Panc1 (cell line): ENCODE measurements at places on chromosomes 4 and X. TPM values are rescaled to one million over a fixed set of nuclear protein-coding genes. Genes with fewer than 3 reads are reported as not detected.

The PF4V1 gene
- 0.51 TPM for total RNA-seq

The PHKA1 gene
- 28.6 TPM for total RNA-seq

The SMIM10L2A gene
- 0.36 TPM for total RNA-seq

The EGFL6 gene
- not detected for total RNA-seq

The GAGE1 gene
- not detected for total RNA-seq

DNA sequence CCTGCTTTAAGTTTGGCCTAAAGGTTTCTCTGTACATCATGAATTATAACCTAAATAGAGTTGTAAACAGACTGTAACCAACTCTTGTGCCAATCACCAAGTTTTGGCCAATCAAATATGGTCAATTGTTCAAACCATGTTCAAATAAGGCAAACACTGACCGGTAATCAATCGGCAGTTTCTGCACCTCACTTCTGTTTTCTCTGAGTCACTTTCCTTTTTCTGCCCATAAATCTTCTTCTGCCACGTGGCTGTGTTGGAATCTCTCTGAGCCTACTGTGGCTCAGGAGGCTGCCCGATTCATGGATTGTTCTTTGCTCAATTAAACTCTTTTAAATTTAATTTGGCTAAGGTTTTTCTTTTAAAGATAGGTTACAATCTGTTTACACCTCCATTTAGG lies 16.5 kb upstream of the ENPP6 start:
- no peak for DNase-seq

DNA sequence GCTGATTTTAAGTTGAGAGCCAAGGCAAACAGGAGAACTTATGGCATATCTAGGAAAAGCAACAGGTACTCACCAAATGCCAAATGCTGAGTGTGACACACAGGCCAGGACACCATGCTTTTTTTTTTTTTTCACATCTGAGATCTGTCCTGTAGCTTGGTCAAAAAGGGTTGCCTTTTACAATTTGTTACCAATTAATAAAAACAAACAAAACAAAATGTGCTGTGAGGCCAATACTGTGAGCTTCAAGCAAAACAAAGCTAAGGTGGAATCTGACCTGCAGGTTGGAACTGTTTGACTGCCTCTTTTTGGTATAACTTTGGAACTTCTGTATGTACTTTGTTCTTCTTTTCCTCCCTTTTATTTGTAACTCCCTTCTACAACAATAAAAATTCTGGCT lies 548.5 kb upstream of the IGFBP7 start:
- DNase-seq: no peak

DNA sequence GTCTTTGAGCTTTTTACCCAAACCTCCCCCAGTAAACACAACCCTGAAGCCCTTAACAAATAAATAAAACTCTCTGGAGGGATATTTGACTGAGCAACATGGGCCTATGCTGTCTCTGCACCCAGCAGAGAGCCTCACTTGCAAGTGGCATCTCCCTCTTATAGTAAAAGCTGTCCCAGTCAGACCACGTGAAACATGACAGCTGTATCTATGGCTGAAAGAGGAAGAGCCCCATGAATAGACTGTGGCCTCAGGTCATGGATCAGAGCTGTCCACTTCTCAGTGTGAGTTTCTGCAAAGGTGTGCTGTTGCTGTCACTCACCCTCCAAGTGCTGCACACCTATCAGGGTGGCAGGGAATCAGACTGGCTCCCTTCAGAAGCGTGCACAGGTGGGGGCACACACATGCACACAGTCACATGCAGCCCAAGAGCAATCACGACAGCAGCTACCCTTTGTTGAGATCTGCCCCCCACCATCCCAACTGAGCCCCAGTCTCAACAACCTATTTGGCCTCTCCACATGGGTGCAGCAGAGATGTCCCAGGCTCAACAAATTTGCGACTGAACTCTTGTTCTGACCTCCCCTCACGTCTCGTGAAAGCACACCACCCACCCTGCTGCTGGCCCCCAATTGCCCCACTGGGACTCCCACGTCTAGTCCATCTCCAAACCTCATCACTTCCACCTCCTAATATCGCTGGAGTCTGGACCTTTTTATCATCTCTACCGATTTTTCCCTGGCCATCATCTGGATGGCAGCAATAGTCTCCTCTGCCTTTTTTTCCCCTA lies 45.6 kb downstream of the NAT8L start:
- no peak for DNase-seq

The SLC6A14 gene
- 0.03 TPM for total RNA-seq

- no peak for DNase-seq
These were observed 38.7 kb upstream of the JADE1 start for GRCh38 chr4:128770807-128771206.

- DNase-seq: no peak
These were observed 508.6 kb upstream of the EPHA5 start for GRCh38 chr4:66178906-66179305.

The CSAG2 gene
- not detected for total RNA-seq

GRCh38 chrX:80799584-80799983 lies 10.1 kb downstream of the BRWD3 start:
- DNase-seq: no peak

DNA sequence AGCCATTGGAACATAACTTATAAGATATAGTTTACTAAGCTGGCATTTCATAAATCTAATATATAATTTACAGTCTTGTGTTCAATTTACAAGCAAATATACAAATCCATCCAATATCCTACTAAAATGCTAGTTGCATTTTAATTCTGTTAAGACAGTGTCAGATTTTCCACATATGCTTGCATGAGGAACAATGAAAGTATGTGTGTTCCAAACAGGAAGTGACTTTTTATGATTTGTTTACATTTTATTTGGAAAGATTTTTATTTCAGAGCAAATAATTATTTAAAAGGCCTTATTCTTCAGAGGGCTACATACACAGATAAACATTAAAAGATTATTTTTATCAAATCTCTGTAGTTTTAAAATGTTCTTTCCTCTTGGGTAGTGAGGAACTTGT lies 130.1 kb downstream of the KLHL34 start:
- no peak for DNase-seq

The OSTC gene
- 57.8 TPM for total RNA-seq

GRCh38 chrX:63349307-63349706 lies 1.8 kb downstream of the SPIN4 start:
- DNase-seq: no peak

DNA sequence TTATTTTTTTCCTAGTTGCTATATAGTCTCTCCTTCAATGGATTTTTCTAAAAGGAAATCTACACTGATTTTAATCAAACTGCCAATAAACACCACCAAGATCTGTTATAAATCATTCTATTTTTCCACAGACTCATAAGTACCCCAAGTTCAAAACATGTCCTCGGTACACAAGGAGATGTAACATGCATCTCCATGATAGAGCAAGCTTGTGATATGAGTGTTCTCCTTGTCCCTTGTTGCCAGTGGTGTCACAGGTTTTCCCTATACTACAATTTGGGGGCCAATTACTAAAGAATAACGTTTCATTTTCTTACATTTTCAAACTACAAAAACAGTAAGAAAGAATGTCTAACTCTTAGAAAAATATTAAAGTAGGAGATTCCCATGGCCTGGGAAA lies 491 bp downstream of the ARHGEF6 start:
- DNase-seq: no peak

- no peak for DNase-seq
These were observed 1658.0 kb downstream of the STIM2 start for GRCh38 chr4:28518561-28519165.

The CCNA2 gene
- 31.8 TPM for total RNA-seq

DNA sequence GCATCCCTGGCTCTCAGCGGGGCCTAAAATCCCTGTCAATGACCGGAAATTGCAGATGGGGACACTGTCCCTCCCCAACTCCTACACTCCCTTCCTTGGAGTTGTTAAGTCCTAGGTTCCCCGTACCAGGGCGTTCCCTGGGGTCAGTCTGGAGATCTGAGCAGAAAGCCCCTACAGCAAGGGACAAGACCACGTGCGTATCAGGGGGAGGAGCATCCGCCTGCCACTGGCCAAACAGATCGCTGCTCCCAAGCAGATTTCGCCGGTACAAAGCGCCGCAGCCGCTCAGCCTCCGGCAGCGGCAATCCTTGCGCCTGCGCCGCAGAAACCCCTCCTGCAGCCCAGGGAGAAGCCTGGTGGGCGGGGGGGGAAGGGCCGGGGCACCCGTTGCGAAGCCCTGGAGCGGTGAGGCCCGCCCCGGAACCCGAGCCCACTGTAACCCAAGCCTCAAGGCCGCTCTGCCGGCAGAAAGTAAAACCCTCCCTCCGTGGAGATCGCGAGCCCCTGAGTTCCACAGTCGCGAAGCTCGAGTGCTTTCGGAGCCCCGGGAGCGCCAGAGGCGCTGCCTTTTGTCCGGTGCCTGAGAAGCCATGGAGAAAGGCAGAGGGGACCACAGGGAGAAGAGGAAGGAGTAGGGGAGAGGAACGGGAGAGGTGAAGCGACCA lies 2.7 kb downstream of the CRMP1 start:
- DNase-seq: no peak

GRCh38 chrX:85828771-85829170 lies 218.6 kb downstream of the CHM start:
- no peak for DNase-seq

- DNase-seq: no peak
These were observed 57.1 kb downstream of the REELD1 start for GRCh38 chr4:146271466-146271865.

DNA sequence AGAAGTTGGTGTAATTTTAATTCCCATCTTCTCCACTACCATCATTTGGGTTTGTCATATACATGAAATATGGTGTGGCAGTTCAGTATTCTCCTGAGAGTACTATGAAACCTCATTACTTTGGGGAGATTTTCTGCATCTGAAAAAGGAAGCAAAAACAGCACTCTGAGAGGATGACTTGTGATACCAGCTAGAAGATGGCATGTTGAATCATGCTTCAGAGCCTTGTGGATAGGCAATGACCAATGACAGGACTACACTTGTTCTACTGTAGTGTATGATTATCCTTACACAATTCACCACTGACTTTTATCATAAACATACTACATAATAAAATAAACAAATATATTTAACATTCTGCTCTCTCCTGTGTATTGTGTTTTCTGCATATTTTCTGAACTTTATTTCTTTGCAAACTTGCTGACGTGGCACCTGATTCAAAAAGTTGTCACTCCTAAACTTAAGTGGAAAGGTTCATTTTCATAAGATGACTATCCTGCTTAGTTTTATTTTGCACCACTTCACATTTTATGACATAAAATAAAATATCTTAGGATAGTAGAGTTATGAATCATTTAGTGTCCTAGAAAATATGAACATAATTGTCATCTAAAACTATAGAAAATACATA lies 991.3 kb downstream of the FSTL5 start:
- no peak for DNase-seq

DNA sequence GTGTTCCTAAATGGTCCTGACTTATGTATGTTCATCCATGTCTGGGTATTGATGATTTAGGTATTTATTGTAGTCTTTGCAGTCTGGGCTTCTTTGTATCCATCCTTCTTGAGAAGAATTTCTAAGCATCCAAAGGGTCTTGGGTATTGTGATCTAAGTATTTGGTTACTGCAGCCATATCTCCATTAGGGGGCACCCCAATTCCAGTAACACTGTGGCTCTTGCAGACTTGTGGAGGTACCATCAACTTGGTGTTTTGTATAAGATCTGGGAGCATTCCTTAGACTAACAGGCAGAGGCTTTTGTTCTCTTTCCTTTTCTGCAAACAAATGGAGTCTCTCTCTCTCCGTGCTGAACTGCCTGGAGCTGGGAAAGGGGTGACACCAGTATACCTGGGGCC lies 113.7 kb upstream of the NEXMIF start:
- DNase-seq: peak; percentile 13

DNA sequence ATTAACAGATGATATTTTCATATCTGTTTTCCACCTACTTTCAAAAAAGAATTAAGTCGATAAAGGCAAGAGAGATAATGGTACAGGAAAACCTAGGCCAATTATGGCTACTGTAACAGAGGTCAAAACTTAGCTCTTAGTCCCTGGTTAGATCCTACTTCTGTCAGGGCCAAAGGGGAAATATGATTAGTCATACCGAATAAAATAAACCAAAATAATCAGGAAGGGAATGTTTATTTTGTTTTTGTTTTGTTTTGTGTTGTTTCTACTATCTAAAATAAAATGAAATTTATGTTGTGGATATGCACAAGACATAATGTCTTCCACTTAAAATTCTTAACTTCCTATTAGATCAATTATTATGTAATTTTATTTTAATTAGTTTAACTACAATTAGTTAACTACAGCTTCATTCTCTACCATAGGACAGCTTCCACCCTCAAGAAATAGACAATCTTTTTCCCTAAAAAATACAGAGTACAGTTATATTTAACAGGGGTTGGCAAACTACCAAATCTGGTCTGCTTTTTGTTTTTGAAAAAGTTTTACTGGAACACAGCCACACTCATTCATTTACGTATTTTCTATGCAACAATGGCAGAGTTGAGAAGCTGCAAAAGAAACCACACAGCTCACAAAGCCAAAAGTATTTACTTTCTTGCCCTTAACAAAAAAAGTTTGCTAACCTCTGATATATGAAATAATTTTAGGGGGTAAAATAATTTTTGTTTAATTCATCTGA lies 25.4 kb downstream of the TMEM47 start:
- no peak for DNase-seq

DNA sequence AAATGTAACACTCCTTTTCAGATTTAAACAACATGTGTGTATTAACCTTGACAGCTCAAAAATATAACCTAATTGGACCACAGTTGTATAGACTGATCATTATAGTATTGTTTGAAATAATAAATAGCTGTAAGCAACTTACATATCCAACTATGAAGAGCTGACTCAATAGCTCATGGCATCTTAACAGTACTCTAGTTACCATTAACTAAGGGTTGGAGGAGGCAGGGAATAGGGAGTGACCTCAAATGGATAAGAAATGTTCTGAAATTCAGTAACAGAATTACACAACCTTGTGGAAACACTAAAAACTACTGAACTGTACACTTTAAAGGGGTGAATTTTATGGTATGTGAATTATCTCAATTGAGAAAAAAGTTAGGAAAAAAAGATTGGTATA lies 136.5 kb upstream of the CPEB2 start:
- DNase-seq: no peak

GRCh38 chr4:7557456-7557855 lies 122.7 kb upstream of the PSAPL1 start:
- peak; percentile 2 for DNase-seq

- DNase-seq: no peak
These were observed 88.6 kb upstream of the PRPS2 start for GRCh38 chrX:12702509-12703091.
